ENCODE measurements at places on chromosomes 12 and 14. TPM values are rescaled to one million over a fixed set of nuclear protein-coding genes. Genes with fewer than 3 reads are reported as not detected.

The GLIPR1 gene
- 7.8 TPM for total RNA-seq

The LTBP2 gene
- 93.7 TPM for total RNA-seq

- no peak for DNase-seq
Measured at GRCh38 chr12:93192878-93193277, 184.8 kb upstream of the NUDT4 start.

- DNase-seq: no peak
Measured at GRCh38 chr14:54175298-54175942, 218.8 kb upstream of the BMP4 start.
